ENCODE measurements at places on chromosomes 12 and 14.

- no peak for DNase-seq
Measured at GRCh38 chr12:25372969-25373817, 122.5 kb upstream of the KRAS start.

- no peak for DNase-seq
Measured at GRCh38 chr12:33012226-33012625, 115.6 kb upstream of the PKP2 start.

DNA sequence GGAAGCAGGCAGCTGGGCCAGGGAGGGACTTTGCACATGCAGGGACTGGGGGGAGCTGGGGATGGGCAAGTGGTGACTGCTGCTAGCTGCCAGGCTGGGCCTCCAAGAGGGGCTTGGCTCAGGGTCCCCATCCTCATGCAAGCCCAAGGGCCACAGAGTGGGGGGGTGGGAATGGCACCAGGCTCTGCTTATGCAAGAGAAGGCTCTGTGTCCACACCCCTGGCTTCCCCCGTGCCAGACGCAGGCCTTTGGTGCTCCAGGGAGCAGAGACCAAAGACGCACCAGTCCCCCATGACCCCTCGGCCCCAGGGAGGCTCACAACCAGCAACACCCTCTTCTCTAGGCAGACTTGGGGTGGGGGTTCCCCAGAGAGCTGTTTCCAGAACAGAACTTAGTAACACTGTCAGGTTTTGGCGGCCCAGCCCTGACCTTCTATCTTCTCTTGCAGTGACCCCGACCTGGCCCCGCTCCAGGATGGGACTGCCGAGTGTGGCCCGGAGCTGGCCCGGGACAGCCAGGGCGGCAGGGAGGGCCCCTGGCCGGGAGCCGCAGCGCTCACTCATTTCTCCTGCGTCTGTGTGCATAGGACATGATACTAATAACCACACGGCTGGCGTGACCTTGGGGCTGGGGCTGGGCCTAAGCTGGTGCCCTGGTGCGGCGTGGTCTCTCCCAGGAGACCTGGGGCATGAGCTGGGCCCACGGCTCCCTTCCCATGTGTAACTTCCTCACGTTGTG, 14.3 kb downstream of the XRCC3 start:
- DNase-seq: no peak

GRCh38 chr12:47718531-47718930, 6.8 kb downstream of the ENDOU start:
- DNase-seq: no peak

DNA sequence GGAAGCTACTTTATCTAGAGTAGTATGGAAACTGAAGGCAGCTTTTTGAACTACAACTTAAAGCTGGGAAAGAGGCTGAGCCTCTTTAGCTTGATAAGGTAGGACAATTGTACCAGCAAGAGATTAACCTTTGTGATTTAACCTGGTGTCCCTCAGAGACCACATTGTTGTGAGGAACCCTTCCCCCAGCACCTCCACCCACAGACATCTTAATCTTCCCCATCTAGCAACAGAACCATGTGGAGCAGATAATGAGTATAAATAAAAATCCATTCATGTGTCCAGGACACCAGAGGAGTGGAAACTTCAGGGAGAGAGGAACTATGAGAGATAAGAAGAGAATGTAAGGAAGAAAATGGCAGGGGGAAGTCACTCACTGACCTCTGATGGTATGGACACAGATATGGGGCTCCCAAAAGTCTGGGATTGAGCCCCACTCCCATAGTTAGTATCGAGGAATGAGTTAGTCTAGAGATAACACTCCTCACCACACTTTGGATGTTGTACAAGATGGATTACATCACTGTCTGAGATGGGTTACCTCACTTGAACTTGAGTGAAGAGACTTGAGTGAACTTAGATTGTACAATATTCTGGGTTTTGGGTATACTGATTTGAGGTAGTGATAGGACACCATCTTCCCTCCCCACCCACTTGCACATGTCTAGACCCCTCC, 33.9 kb upstream of the SLC38A2 start:
- no peak for DNase-seq

GRCh38 chr14:71117839-71118743, 210.8 kb downstream of the PCNX1 start:
- no peak for DNase-seq

- DNase-seq: no peak
Measured at GRCh38 chr12:1740161-1740948, 49.5 kb downstream of the ADIPOR2 start.

GRCh38 chr12:104649921-104650320, 193.2 kb downstream of the CHST11 start:
- no peak for DNase-seq

DNA sequence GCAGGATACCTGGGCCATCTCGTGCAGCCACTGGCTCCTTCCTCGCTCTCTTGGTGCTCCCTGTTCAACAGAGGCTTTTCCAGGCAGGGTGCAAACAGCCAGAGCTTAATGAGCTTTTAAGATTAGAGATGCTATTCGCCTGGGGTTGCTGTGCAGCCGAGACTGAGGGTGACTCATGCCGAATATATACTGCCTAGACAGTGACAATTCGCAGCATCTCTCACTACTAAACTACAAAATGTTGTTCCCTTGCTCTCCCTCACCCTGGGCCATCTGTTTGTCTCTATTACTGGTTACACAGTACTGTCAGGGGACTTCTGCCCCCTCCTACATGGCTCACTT, 26.0 kb upstream of the TESC start:
- no peak for DNase-seq

GRCh38 chr14:92744198-92744597, 4.2 kb downstream of the LGMN start:
- no peak for DNase-seq

All from KBM-7 (cell line).